ENCODE measurements at places on chromosomes 5 and 9.
A peak's percentile ranks its signal among the peaks of the same experiment; 100 is the strongest.

GRCh38 chr5:66609615-66610014 is 13.4 kb downstream of the MAST4 start:
- DNase-seq = no peak

GRCh38 chr5:9588254-9588653 is 41.9 kb downstream of the TAS2R1 start:
- no peak for DNase-seq

- DNase-seq = no peak
These were observed 30.0 kb downstream of the RAPGEF1 start for GRCh38 chr9:131709771-131710431.

- no peak for DNase-seq
These were observed 310.5 kb downstream of the CETN3 start for GRCh38 chr5:90099099-90099498.

GRCh38 chr5:88743231-88743834 is 139.7 kb downstream of the MEF2C start:
- no peak for DNase-seq

DNA sequence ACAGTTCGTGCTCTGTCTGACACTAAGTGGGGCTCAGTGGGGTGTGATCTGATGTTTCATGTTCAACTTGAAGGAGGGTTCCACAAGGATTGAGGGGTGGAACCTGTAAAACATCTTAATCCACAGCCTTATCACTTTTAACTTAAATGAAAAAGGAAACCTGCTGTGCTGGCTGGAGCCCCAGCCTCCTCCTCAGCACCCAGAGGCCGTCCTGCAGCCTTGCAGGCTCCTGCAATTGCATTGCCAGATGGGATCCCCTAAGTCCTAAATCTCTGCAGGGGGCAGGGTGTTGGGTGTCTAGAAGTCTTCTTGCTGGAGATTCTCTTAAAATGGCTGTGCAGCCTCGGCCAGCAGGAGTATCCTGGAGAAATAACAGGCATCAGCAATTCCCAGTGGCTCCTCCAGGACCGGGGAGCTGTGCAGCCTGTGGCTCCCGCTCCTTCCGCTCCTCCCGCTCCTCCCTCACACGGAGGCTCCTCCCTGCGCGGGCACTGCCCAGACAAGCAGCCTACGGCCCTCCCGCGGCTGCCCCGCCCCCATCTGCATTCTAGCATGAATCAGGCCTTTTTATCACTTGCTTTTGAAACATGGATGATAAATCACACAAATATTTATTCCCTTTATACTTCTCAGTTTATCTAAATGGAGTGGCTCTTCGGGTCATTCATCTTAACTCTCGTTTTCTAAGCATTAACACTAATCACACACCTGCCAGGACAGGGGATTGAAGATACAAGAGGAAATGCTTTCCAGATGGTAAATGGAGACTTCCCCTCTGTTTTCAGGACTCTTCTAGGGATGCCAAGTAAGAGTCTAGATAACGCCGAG is 131.0 kb downstream of the ADAMTS16 start:
- DNase-seq = peak; percentile 70

DNA sequence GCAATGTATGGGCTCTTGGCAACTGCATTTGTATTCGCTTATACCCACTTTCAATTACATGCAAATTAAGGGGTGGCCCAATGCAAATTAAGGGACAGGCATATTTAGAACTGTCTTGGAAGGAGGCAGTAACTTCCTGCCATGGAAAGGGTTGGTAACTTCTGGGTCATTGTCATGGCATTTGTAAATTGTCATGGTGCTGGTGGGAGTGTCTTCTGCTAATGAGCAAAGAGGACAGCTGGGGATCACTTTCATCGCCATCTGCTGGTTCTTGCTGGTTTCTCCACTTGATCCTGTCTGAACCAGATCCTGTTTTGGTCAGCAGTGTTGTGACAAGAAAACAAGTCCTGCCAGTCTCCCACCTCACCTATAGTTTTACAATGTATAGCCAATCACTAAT is 23.3 kb upstream of the UGT3A2 start:
- DNase-seq = no peak

- peak; percentile 5 for DNase-seq
These were observed 3.6 kb downstream of the SIGMAR1 start for GRCh38 chr9:34633851-34634550.

- no peak for DNase-seq
These were observed 640.9 kb upstream of the CCNG1 start for GRCh38 chr5:162796507-162796906.

- DNase-seq = no peak
These were observed 232.2 kb upstream of the SEMA6A start for GRCh38 chr5:116806836-116807235.

DNA sequence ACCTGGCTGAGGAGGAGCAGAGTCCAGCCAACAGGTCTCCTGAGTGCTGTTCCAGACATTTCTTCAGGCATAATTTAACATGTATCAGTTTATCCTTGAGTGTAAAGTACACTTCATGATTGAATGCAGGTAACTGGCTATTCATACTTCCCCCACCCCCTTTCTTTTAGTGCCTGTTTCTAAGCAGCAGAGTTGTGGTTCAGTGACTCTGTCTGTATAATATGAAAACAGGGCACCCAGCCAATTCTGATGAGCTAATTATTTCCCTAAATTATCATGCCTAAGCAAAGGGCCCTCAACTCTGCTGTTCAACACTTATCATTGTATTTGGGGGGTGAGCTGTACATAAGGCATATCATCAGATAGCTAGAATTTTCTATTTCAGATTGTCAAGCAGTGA is 51.9 kb upstream of the ZSWIM6 start:
- no peak for DNase-seq

DNA sequence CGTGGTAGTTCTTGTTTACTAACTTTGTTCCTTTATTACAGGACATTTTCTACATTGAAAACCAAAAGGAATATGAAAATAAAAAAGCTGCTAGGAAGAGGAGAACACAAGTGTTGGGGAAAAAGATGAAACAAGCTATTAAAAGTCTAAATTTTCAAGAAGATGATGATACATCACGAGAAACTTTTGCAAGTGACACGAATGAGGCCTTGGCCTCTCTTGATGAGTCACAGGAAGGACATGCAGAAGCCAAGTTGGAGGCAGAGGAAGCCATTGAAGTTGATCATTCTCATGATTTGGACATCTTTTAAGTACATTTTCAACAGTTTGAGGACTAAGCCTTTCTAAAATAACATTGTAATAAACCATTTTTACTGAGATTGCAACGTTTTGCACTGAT is 23.8 kb downstream of the PHAX start:
- DNase-seq = no peak

GRCh38 chr9:100014846-100015245 is 84.0 kb downstream of the ERP44 start:
- DNase-seq = no peak

DNA sequence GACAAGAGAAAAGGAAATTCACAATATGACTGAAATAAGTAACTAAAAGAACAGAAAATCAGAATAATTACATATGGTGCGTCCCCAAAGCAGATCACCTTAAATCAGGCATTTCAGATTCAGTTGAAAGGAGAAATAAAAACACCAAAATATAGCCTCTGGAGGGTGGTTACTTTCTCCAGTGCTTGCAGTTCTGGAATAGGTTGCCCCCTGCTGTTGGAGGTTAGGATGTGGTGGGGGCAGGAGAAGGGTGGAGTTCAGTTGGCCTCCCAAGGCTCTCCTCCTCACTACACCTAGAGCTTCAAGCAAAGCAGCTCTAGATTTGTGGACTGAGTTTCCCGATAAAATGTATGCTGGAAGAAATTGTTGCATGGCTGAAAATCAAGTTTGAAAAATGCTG is 338.2 kb upstream of the TLE4 start:
- no peak for DNase-seq

DNA sequence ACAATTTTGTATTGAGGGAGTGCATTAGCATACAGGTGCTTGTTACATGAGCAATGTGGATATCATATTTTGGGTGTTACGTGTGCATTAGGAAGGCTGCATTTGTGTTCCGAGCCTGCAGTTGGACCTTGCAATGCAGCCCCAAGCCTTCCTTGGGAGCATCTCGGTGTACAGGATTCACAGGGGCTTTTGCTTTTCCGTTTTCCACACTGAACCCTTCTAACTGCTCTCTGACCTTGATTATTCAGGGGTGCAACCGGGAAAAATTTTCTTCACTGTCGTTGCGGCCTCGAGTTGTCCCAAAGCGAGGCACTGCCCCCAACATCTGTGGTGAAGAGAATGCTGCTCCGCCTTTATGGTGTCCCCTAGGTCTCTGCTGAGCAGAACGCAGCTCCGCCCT is 80.1 kb upstream of the PLEKHG4B start:
- no peak for DNase-seq

- no peak for DNase-seq
These were observed 79.0 kb downstream of the MRPS30 start for GRCh38 chr5:44887722-44888121.

DNA sequence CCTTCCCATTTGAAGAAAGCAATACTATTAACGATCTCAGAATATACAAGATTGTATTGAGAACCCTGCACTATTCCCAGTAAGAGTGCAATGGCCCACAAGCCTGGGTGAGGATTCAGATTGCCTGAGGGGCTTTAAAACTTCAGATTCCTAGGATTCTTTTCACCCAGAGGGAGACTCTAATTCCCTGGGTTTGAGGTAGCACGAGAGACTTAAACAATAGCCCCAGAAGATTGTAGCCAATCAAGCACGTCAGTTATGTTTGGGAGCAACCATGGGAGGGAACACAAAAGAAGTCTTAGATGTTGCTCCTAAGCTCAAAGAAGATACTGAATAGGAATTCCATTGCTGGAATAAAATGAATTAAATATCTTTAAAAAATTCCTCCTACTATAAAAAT is 17.9 kb downstream of the MRPS27 start:
- DNase-seq = no peak

DNA sequence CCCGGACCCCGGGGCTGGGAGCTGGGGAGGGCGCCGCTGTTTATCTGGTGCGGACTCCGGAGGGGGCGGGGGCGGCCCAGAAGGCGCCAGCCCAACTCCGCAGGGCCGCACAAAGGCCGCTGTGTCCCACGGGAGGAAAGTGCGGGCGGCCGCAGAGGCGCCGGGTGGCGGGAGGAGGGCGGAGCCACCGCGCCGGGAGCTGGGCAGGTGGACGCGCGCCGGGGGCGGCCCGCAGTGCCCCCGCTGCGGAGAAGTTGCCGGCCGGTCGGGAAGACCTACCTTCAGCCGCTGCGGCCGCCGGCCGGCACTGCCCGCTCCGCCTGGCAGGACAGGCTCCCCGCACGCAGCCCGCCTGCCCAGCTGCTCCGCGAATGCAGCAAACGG is 43.6 kb downstream of the NACC2 start:
- DNase-seq = no peak

DNA sequence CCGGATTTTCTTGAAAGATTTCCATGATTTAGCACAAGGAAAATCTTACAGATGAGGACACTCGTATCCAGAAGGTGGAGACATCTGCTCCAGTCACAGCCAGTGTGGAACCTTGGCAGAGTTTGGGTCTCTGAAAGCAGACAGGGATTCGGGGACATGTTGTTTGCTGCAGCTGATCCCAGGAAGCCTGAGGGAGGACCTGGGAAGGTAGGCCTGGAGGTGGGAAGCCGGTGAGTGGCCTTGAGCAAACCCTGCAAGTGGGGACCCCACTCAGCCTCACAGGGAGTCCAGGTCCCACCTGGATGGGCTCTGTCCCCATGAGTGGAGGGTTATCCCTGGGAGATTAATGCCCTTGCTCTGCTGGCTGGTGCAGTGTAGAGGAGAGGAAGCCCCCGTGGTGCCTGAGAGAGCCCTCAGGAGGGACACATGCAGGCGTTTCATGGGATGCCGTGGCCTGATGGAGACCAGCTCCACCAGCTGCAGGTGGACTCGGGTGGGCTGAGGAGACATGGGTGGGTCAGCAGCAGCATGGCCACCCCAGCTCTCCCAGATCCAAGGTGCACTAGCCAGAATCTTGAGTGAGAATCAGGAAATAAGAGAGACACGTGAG is 7.8 kb downstream of the MRPS2 start:
- no peak for DNase-seq

GRCh38 chr5:120678279-120678678 is 214.2 kb downstream of the PRR16 start:
- DNase-seq = no peak

DNA sequence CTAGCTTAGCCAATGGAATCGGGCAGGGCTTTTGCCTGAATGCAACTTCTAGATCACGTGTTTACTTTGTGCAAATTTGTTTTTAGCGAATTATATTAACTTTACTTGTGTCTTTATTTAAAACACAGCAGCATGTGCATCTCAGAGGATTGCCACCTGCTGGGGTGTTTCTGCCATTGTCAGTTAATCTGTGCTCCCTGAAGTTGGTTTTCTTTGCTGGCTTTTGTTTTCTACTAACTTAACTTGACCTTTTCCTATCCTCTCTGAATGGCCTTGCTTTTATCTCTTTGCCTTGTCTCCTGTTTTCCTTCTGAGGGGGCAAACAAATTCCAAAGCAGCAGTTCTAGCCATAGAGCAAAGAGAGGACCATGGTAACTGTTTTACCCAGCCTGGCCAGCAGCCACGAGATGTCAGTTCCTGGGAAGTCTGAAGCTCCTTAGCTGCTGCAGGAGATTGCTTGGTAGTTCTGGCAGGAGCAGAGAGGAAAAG is 67.6 kb downstream of the ARHGEF28 start:
- no peak for DNase-seq

- no peak for DNase-seq
These were observed 394.5 kb upstream of the IRX1 start for GRCh38 chr5:3201121-3201520.

GRCh38 chr5:10859393-10860195 is 98.6 kb upstream of the DAP start:
- DNase-seq = no peak

DNA sequence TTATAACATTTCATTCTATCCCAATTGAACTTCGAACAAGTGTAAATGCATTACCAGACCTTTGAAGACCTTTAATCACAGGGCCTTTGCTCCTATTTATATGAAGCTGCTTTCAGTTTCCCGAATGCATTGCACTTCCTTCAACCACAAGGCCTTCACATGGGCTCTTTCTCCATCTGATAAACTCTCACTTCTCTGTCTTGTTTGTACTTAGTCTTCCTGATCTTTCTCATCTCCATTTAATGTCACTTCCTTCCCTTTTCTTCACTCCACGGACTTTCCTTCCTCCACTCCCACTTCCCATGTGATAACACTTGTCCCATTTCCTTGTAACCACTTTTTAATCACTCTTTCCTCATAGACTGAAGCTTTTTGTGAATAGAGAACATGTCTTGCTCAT is 74.3 kb upstream of the TNC start:
- no peak for DNase-seq

- DNase-seq = no peak
These were observed 92.2 kb downstream of the INVS start for GRCh38 chr9:100191264-100191663.

GRCh38 chr5:1351156-1351555 is 6.3 kb upstream of the CLPTM1L start:
- no peak for DNase-seq
